ENCODE measurements at places on chromosomes 5 and 9.

DNA sequence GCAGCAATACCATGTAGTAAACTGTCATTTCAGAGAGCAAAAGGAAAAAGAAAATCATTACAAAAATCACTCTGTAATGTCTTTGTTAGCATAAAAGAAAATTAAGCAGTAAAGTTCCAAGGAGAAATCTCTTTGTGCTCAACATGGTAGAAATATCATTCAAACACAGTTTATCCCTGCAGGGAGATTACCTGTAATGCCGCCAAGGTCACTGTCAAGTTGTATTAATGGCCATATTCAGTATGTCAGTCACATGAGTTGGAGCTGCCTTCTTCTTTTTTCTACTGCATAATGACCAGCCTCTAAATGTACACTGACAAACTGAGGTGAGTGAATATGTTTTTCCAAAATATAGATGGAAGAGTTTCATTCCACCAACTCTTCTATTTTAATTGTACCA lies 36.5 kb downstream of the MEF2C start:
- no peak for ATAC-seq

- ATAC-seq: no peak
These were observed 4.7 kb downstream of the MAN2A1 start for GRCh38 chr5:109694451-109694891.

GRCh38 chr9:93874242-93874641 lies 80.9 kb downstream of the BARX1 start:
- ATAC-seq: no peak

DNA sequence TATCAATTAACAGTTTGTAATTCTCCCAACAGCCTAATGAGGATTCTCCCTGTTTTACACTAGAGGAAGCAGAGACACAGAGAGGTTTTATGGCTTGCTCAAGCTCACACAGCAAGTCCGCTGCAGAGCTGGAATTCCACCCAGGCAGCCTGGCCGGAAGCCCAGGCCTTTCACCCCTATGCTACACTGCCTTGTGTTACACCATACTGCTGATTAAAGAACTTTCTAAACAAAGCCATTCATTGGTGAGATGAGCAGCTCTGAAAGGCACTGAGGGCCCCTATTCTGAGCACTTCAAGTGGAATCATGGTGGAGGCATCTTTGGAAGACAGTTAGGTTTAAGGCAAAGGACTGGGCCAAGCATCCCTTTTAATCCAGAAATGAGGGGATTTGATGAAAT lies 14.7 kb upstream of the LARP1 start:
- ATAC-seq: peak; percentile 64

GRCh38 chr9:8070779-8071444 lies 271.3 kb upstream of the DMAC1 start:
- no peak for ATAC-seq

DNA sequence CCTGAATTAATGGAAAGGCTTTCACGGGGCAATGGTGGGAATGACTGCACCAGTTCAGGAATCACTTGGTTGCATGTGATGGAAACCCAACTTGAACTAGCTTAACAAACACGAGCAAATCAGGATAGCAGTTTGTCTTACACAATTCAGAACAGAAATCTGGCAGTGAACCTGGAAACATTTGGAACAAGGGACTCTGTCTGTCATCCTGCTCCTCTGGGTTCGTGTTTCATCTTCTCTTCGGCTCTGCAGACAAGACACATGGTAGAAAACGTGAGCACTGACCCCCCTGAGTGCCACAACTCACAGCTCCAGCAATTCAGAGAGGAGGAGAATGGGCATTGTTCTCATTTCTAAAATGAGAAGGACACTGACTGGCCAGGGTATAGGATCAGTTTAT lies 218.1 kb upstream of the NREP start:
- ATAC-seq: no peak

- no peak for ATAC-seq
These were observed 387.2 kb downstream of the ARHGEF28 start for GRCh38 chr5:74013222-74013621.

GRCh38 chr9:122338536-122338935 lies 32.3 kb upstream of the PTGS1 start:
- ATAC-seq: no peak

DNA sequence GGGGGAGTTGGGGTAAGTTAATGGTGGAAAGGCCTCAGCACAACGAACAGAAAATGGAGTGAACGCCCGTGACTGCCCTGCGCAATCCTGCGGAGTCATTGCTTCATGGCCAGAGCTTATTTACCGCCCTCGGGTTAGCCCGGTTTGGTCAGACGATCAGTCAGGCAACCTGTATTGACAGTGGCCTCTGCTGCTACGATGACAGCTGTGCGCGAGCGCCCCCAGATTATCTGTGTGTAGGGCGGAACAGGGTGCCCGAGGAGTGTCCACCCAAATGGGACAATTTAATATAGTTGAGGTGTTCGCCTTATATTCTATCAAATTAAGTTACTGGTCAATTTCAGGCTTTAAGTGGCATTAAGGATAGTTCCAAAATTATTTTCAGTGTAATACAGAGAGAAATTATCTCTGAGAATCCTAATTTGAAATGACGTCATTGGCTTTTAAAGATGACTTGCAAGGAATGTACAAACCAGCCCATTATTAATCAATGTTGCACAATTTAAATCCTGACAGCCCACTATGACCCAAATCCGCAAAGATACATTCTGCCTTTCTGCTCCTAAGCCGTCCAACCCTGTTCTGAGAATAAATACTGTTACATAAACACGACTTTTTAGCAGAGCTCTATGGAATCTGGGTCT lies 879 bp upstream of the UBQLN1 start:
- peak; percentile 75 for ATAC-seq

GRCh38 chr5:139655727-139656271 lies 7.7 kb downstream of the CXXC5 start:
- ATAC-seq: no peak

GRCh38 chr5:160423099-160423498 lies 1.4 kb downstream of the PTTG1 start:
- peak; percentile 71 for ATAC-seq

- ATAC-seq: no peak
These were observed 204.8 kb downstream of the MEF2C start for GRCh38 chr5:88677943-88678769.

DNA sequence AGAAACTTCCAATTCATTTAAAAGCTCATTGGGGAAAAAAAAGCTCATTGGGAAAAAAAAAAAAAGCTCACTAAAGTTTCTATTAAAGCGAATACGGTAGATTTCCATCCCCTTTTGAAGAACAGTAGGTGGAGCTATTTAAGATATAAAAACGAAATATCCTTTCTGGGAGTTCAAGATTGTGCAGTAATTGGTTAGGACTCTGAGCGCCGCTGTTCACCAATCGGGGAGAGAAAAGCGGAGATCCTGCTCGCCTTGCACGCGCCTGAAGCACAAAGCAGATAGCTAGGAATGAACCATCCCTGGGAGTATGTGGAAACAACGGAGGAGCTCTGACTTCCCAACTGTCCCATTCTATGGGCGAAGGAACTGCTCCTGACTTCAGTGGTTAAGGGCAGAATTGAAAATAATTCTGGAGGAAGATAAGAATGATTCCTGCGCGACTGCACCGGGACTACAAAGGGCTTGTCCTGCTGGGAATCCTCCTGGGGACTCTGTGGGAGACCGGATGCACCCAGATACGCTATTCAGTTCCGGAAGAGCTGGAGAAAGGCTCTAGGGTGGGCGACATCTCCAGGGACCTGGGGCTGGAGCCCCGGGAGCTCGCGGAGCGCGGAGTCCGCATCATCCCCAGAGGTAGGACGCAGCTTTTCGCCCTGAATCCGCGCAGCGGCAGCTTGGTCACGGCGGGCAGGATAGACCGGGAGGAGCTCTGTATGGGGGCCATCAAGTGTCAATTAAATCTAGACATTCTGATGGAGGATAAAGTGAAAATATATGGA lies at the start of gene PCDHGA12:
Gene PCDHGA12 (plus strand): TSS at position 176 of the 782 bp plus-strand sequence. CDS start 253 bp downstream, at position 429.
- no peak for ATAC-seq

DNA sequence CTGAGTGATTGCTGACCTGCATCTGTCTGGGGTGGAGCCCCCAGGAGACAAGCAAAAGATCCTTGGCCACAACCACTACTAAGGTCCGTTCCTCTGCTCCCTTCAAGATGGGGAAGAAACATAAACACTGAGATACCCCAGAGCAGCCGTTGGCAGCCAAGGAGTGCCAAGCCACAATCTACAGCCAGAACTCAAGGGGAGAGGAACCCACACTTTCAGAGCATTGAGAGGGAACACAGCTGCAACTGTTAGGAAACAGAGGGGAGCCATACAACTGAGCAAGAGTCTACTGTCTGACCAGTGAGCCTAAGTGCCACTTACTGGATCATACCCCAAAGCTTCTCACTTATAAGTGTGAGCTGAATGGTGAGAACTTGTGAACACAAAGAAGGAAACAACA lies 44.6 kb upstream of the ADRB2 start:
- ATAC-seq: no peak

DNA sequence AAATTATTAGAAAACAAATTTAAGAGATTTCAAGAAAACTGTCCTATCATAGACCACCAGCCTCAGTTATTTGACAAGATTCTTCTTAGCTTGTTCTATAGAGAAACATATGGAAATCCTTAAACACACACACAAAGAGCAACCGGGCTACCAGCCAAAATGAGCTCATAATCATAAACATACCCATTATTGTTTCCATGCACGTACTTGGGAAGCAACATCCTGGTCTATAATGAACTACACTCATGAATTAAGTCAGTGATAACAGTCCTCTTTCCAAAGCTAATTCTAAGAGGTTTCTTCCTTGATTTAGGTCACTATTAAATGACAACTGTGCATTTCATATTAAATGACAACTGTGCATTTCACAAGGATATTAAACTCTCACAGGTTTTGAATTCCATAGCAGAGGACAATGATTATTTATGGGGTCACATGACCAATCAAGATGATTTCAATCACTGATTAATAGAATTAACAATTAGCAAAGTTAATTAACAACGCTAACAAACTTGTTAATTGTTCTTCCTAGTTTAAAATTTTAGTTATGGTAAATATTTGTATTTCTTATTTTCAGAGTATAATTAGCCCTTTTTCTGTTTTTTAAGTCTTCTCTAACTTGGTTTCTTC lies 77.0 kb downstream of the OXCT1 start:
- ATAC-seq: no peak

DNA sequence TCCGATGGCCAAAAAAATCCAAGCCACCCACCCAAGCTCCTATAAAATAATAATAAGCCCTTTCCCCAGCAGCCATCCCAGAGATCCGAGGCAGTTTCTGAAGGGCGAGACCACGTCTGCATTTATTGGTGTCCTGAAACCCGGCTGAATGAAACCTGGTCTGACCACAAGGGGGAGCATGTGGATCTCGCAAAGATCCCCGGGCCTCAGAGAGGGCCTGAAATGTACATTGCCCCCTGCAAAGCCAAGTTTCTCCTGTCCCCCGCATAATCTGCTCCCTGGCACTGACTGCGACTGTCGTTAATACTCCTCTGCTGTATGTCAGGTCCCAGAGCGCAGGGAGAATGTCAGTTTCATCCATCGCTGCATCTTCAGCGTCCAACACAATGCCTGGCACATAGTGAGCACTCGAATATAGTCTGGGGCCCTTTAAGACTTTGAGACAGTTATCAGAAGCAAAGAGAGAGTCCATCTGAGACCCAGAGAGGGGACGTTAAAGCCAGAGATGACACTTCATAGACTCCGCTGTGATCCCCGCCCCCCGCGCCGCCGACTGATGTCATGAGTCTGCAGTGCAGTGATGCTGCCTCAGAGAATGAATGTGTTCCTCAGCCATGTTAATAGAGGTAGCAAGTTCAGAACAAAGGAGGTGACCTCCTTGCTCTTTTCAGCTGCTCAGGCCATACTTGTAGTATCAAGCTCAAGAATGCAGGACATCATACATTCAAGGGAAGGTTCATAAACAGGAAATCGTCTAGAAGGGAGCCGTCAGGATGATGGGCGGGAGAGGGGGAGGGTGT lies 74.5 kb upstream of the BARHL1 start:
- peak; percentile 65 for ATAC-seq

GRCh38 chr5:115389799-115390382 lies 93.4 kb upstream of the CCDC112 start:
- peak; percentile 56 for ATAC-seq

DNA sequence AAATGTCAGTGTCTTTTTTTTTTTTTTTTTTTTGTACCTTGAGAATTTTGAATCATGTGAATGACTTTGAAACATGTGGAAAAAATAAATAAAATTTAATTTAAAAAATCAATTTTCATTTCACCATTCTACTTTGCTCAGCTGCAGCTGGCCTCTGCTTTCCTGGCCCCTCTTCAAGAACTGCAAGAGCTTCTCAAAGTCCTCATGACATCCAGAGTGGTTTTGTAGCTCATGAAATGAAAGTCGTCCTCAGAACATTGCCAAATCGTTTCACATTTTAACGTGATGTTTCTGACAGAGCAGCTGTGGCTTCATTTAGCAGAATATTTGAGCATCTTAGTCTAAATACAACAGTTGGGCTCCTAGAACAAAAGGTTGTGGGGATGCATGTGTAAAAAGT lies 47.9 kb upstream of the TMEM215 start:
- ATAC-seq: no peak

GRCh38 chr9:109889456-109889855 lies 109.5 kb downstream of the PALM2AKAP2 start:
- ATAC-seq: peak; percentile 17

DNA sequence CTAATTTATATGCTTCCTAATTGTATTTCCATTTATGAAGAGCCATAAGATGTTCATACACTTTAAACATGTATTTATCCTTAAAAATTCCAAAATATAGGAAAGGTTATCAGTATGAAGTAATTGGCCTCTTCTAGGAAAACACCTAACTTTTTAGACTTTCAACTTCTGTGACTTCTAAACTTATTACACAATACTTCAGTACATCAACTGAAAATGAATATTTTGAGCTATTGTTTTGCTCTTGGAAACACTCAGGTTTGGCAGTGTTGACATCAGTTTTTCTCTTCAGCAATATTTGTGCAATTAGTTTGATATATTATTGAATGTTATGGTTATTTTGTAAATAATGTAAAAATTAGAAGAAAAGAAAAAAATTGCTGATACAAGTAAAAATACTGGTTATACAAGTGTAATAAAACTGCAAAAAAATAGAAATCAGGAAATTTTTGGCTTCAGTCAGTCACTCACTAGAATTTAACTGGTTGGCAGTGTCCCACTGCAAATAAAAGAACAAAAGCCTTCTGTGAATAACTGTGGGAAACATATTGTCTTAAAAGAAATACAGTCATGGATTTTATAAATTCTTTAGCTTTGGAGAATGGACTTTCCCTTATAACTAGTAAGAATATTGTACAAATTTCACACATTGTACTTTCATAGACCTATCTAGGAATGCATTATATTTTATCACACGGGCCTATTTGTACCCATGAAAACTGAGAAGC lies 635.9 kb downstream of the TLE1 start:
- ATAC-seq: no peak

DNA sequence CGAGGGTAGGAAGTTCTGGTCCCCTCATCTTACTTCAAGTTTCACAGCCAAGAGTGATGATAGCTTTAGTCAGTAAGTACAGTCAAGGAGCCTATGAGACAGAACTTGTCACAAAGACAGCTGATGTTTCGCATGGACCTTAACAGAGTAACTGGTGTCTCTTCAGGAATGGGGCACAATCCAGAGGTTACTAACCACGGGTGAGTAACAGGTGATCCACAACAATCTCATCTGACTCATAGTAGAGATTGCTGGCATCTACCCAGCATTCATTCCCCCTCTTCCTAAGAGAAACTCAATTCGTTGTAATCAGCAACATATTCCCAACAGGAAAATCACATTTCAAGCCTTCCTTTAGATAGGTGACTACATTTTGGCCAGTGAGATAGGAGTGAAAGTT lies 126.7 kb downstream of the SNX18 start:
- ATAC-seq: peak; percentile 73

All from esophagus mucosa (tissue), 1 donor.